Bronchial epithelial cell (primary cell): ENCODE measurements at places on chromosomes 1 and 21. TPM values are rescaled to one million over a fixed set of nuclear protein-coding genes. Genes with fewer than 3 reads are reported as not detected.
A peak's percentile ranks its signal among the peaks of the same experiment; 100 is the strongest.

Gene FMO1
- not detected in 2 replicates for total RNA-seq

Gene LRRC38
- total RNA-seq, result not detected in 2 replicates

Gene CNIH3
- total RNA-seq, result 0.53 and 0.64 TPM in 2 replicates

Gene DAB1
- 0.13 TPM in 1 of 2 replicates, not detected in the other for total RNA-seq

Gene ZYG11A
- under 0.01 and 0.13 TPM in 2 replicates for total RNA-seq

Gene CENPF
- 0.53 and 1.7 TPM in 2 replicates for total RNA-seq

Gene CR1L
- total RNA-seq, result not detected in 2 replicates

Gene TRIM46
- total RNA-seq, result 0.26 and 0.64 TPM in 2 replicates

Gene CELA3A
- total RNA-seq, result not detected in 2 replicates

Gene CHIA
- total RNA-seq, result not detected in 2 replicates

Gene FAM163A
- not detected in 2 replicates for total RNA-seq

Gene EFCAB7
- total RNA-seq, result 3.2 and 4.4 TPM in 2 replicates

Gene PLA2G2A
- not detected in 2 replicates for total RNA-seq

- no peak for DNase-seq
Measured at GRCh38 chr1:19734472-19734999, 65.2 kb downstream of the TMCO4 start.

GRCh38 chr1:61120998-61121397 lies 38.6 kb downstream of the NFIA start:
- peak; percentile 67 for DNase-seq

- peak; percentile 88 for DNase-seq
Measured at GRCh38 chr1:225253784-225254183, 174.1 kb downstream of the LBR start.

DNA sequence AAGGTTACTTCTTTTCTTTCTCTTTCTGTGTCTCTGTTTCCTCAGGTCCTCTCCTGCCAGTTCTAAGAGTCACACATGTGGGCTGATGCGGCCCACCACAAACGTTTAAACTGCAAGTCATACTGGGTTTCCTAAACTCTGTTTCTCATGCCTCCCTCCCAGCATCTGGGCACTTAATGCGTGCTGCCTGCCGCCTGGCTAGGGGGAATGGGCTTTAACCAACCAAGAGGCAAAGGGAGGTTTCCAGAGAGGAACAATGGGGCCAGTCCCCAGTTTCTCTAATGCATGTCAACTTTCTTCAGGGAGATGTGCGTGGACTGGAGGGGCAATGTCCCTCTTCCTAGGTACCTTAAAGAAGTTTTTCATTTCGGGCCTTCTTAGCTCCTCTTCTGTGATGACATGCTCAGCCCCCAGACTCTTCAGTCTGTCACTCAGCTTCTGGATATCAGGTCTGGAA lies 19.9 kb upstream of the SRSF4 start:
- no peak for DNase-seq

DNA sequence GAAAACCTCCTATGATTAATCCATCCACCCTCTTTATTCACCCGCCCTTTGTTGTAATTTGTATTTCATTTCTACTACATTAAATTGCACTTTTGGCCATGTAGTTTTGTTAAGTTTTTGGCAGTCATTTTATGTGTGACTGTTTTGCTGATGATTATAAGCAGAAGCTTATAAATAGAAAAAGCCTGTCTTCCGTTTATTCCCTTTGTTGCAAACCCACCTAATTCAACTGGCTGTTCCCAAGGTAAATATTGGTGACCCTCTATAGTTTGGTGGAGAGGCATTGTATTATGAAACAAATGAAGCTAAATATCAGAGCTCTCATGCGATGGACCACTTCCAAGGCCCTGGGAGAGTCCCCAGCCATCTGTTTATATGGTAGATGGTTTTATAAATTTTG lies 36.7 kb upstream of the IGSF3 start:
- DNase-seq, result no peak

DNA sequence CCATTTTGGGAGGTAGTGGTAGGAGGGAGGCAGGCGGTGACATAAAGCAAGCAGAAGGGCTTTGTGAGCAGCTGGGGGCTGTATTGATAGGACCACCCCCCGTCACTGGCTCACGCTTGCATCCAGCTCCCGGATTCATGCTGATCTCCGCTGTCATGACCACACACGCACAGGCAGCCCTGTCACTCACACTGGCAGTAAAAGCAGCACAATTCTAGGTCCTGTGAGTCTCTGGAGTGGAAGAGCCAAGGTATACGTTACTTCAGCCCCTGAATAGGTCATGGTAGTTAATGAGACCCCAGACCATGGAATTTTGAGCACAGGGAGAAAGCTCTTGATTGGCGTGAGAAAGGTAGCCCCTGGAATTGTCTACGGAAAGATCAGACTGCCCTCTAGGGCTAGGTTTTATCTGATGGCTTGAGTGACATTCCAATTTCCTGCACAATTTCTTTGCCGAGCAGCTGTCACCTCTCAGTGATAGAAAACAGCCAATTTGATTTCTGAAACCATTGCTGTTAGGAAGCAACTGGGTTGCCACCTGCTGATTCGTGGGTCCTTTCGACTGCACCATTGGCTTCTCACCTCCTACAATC lies 5.4 kb downstream of the OR2B11 start:
- no peak for DNase-seq

GRCh38 chr1:175174309-175175102 lies 18.1 kb downstream of the KIAA0040 start:
- no peak for DNase-seq

- DNase-seq, result no peak
Measured at GRCh38 chr1:43660355-43660754, 10.4 kb downstream of the KDM4A start.

DNA sequence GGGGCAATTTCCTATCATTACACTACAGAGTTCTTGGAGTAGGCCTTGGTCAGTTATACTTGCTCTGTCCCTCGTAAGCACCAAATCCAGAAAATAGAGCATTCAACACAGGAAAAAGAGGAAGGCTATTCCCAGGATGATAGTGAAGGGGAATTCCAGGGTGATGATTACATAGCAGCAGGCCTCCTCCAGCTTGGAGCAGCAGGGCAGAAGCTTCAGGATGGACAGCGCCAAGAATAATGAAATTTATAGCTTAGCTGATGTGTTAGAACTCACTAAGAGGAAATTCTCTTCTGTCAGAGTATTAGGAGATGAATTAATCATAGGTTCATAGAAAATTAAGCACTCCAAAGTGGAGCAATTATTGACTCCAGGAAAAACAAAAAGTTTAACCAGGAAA lies 10.8 kb upstream of the SMAP2 start:
- DNase-seq, result no peak

GRCh38 chr1:80392529-80392928 lies 1386.0 kb upstream of the ADGRL4 start:
- DNase-seq, result peak; percentile 93

DNA sequence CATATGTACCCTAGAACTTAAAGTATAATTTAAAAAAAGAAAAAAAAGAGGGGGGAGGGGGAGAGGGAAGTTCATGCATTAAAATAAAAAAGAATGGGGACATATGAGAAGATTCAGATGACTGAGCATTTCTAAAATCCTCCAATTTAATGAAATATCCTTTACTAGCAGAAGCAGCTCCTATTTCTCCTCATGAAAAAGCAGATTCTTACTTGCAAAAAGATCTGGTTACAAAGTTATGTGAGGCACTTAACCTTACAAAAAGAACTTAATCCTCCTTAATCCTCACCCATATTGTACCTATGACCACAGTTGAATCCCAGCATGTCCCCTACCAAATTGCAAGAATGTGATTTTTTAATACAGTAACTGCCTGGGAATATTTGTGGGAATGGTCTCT lies 298.5 kb downstream of the SRGAP2C start:
- DNase-seq, result no peak

DNA sequence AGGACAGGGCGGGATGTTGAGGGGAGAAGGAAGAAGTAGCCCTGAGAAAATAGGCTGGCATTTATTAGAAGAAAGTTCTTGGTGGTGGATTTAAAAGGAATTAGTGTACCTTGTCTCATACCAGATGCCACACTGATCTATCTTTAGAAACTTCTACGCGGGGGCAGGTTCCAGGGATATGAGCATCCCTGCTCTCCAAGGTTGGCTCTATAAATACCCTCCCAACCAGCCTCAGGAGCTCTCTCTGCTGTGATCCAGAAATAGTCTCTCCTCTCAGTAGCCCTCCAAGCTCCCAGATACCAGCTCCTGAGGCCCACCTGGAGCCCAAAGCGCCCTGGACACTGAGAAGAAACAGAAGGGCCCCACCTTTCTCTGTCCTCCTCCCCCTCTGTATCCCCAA lies 128.3 kb upstream of the TNR start:
- DNase-seq, result no peak

- peak; percentile 39 for DNase-seq
Measured at GRCh38 chr1:45395051-45395450, 54.8 kb upstream of the MUTYH start.

GRCh38 chr1:26546819-26547218 lies 17.3 kb downstream of the RPS6KA1 start:
- DNase-seq, result no peak

DNA sequence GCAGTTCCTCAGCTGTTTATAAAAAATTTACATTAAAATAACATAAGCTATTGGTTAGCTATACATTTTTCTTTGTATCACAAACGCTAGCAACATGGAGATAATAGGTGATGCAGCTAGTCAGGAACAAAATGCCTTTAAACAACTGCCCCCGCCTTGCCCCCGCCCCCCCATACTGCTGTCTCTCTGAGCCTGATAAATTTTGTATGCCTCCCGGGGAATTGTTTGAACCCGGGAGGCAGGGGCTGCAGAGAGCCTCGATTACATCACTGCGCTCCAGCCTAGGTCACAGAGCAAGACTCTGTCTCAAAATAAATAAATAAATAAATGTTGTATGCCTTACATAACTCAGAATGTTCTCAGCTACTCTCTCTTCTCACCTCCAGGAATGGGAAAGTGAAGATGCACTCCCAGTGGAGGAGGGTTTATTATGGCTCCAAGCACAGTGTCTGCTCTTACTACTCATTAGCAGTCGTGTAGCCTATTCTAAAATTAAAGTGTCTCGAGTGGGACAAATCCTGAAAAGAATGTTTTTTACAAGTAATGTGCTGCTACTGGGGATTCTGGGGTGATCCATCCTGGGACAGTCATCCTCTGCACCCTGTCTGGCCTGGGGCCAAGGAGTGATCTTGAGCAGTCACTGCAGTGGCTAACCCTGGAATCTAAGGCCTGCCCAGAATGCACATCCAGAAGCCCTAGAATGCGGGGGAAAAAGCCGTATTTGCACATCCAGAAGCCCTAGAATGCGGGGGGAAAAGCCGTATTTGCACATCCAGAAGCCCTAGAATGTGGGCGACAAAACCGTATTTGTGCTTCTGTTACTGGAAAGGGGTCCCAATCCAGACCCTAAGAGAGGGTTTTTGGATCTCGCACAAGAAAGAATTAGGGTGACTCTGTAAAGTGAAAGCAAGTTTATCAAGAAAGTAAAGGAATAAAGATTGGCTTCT lies 39.4 kb upstream of the ZNF496 start:
- no peak for DNase-seq

DNA sequence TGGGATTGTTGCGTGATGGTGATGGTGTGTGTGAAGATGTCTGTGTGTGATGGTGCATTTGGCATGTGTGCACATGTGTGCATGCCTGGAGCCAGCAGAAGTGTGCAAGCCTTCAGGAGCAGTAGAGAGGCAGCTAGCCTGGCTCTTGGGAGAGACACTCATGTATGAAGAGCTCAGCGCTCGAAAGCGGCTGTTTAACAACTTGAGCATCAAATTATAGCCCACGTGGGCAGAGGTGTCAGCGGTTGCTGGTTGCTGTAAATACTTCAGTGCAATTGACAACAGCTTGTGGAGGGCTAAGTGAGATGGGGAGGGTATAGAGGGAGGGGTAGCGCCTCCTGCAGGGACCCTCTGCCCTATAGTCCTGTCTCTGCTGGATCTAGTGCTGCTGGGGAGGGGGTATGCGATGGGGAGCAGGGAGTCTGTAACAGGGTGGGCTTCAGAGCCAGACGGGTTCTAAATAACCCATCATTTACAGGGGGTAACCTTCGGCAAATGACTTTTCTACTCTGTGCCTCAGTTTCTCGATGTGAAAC lies 21.5 kb downstream of the FOXD2 start:
- DNase-seq, result no peak

DNA sequence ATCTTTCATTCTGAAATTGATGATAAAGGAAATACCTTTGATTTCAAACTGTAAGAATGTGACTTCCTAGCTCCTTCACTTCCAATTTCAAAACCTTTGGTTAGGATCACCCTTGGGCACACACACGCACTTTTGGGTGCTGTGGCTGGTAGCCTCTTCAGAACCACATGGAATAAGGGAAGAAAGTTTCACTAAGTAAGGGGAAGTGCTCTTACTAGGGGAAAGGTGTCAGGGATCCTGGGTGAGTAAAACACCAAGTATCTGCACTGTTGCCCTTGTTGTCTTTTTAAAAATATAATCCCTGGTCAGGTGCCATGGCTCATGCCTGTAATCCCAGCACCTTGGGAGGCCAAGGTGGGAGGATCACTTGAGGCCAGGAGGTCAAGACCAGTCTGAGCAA lies 132.4 kb downstream of the SDCCAG8 start:
- DNase-seq, result no peak

- no peak for DNase-seq
Measured at GRCh38 chr1:87549738-87550137, 221.1 kb downstream of the LMO4 start.

- no peak for DNase-seq
Measured at GRCh38 chr1:237507005-237507404, 383.7 kb downstream of the ZP4 start.

- DNase-seq, result no peak
Measured at GRCh38 chr1:100719490-100719889, at the start of gene VCAM1. VCAM1 (plus strand) TSS chr1:100719742; CDS start chr1:100719861, 119 bp downstream.

DNA sequence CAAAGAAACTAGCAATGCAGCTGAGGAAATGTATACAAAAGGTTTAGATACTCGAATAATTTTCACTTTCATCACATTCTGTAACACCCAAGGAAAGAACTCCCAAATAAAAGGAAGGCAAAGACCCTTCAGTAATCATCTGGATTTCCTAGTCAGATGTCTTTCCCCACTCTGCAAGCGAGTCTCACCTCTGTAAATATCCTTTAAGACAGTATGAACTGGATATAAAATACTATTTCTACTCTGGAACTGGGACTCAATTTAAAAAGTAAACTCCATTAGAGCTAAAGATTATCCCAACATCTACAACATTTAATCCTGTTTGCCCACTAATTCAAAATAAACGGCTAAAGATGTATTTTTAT lies 27.0 kb downstream of the C2CD2 start:
- DNase-seq, result no peak

DNA sequence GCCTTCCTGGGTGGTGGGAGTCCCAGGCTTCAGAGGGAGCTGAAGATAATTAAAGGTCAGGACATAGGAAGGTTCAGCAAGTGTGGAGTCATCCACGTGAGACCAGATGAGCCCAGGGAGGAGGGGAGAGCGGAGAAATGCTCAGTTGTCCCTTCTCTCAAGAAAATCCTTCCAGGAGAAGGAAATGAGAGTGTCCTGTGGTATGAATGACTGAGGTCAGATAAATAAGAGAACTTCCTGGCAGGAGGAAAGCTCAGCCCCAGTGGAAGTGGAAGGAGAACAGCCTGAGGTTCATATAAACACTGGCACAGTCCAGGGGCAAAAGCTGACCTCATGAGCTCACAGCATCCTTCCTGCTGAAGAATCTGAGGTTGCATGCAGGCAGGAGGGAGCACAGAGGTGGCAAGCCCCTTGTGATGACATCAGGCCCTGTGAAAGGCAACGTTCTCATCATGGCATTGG lies 97.6 kb downstream of the NAV1 start:
- DNase-seq, result no peak
